Right ventricle myocardium superior (tissue), 1 donor: ENCODE measurements at places on chromosomes 4 and X.

DNA sequence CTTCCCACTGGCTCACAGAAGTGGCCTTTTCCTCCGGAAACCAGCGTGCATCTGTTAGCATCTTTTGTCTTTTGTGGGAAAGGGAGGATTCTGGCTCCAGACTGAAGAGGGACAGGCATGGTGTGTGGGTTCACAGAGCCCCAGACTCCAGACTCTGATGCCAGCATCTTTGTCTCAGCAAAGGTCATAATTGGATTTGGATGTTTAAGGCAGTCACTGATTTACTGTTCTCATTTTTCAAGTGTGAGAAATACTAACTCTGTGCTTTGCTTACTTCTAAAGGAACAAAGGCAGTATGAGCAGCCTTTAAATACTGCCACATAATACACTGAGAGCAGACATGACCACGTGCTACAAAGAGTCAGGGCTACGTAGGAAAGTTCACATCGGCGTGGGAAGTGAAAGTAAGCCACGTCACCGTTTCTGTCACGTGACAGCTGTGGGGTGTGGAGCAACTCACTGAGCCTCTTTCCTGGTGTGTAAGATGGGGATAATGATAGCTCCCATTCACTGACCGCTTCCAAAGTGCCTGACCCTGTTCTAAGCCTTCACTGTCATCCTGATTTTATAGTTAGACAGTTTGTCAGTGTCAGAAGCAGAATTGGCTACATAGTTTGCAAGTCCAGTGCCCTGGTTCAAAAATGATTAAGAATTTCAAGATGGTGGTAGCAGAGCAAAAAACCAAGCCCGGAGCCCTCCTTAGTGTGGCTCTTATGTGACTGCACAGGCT is 24.8 kb upstream of the TMSB4X start:
- DNase-seq: peak; percentile 79

DNA sequence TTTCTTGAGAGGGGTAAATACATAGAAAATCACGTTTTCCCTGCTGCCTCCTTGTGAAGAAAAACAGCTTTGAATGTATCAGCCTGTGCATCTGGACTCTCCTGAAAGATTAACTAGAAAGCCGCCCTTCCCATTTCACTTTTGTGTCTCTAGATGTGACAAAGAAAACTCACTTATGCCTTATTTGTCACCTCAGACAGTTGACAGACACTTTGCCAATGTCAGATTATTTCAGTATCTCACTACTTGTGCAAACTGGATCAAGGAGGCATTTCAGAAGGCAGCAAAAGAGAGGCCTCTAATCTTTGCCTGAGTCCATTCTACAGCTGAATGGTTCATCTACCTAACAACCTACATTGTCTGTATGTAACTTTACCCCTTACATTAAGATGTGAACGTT is 754.9 kb downstream of the RPA4 start:
- no peak for DNase-seq

- no peak for DNase-seq
Observed at GRCh38 chr4:122224348-122224747, 72.2 kb downstream of the BLTP1 start.

DNA sequence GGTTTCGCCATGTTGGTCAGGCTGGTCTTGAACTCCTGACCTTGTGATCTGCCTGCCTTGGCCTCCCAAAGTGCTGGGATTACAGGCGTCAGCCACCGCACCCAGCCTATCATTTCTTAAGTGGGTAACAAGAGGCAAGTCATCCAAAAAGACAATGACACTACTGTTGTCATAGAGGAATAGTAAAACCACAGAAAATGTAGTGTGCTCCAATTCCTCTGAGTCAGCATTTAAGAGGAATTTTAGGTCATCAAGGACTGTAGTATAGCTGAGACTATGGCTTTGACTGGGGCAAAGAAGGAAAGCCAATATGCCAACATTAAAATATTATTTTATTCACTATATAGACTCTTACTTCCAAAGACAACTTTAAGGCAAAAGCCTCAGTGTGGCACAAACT is 48.4 kb downstream of the ATP8A1 start:
- no peak for DNase-seq

DNA sequence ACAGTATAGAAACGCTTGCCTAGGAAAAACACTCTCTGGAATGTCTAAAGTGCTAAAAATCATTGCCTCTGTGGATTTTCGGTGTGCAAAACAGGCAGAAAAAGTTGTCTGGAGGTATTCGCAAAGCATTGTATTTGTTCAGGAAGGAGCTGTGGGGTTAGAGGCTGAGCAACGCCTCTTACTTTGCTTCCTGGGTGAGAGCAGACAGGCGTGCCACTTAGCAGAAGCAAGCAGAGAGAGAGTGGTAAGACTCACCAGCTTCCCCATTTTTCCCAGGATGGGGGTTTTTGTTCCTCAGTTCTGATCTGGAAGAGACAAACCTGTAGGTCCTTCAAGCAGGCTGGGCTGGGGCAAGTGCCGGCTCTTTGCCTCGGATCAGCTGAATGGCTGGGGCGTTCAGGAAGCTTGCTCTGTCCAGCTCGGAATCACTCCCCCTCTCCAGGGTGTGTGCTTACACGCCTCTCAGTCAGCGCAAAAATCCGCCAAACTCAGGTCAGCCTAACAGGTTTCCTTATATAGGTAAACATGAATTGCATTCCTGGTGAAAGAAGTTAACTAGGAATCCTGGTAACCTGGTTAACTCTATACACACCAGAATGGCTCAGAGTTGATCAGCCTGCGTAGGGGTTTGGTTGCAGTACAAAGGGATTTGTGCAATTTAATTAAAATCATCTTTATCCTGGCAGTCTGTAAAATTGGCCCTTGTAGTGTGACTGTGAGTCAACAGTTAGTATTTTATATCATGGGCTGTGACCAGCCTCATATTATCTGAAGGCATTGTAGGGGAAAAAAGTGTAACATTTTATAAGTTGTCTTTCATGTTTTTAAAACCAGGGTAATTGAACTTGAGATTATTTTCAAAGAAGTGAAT is 213.1 kb upstream of the MID1 start:
- DNase-seq: peak; percentile 36

DNA sequence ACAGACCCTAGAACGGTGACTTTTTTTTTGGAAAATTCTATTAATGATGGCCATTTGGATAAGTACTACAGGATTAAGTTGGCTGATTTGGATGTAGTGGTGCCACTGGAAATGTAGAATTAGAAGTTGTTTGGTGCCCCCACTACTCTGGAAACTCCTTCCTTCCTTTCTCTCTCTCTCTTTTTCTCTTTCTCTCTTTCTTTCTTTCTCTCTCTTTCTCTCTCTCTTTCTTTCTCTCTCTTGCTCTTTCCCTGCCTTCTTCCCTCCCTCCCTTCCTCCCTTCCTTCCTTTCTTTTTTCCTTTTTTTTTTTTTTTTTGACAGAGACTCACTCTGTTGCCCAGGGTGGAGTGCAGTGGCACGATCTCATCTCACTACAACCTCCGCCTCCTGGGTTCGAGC is 2.7 kb downstream of the GAR1 start:
- DNase-seq: no peak

GRCh38 chr4:19945979-19946380 is 305.7 kb upstream of the SLIT2 start:
- DNase-seq: no peak

GRCh38 chr4:119661231-119661630 is 32.6 kb upstream of the PDE5A start:
- no peak for DNase-seq
